Mucosa of descending colon (tissue), 3 donors: ENCODE measurements at places on chromosomes 3 and 15. TPM values are rescaled to one million over a fixed set of nuclear protein-coding genes. Genes with fewer than 3 reads are reported as not detected.

The KLHL40 gene
- not detected for total RNA-seq

DNA sequence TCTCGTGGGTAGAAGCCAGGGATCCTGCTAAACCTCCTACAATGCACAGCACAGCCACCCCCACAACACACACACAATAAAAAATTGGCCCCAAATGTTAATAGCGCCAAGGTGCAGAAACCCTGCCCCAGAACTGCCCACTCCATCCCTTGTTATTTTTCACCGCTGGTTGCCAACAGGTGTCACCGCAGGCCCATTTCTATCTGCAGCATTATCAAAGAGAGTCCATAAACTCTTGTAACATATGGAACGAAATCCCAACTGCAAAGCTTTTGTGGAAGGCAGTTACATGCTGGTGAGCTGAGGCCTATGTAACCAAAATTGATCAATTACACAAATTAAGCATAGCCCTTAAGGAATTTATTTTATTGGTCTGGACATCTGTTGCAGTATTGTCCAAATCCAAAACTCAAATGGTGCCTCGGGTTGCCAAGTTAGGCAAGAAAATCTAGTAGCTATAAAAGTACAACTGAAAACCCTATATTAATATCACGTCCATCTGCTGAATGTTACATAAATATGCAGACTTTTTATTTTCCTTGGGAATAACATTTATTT lies 66.2 kb downstream of the SAMMSON start:
- no peak for DNase-seq

The ZBED2 gene
- total RNA-seq, result not detected

The P3H2 gene
- total RNA-seq, result 16.1 TPM

DNA sequence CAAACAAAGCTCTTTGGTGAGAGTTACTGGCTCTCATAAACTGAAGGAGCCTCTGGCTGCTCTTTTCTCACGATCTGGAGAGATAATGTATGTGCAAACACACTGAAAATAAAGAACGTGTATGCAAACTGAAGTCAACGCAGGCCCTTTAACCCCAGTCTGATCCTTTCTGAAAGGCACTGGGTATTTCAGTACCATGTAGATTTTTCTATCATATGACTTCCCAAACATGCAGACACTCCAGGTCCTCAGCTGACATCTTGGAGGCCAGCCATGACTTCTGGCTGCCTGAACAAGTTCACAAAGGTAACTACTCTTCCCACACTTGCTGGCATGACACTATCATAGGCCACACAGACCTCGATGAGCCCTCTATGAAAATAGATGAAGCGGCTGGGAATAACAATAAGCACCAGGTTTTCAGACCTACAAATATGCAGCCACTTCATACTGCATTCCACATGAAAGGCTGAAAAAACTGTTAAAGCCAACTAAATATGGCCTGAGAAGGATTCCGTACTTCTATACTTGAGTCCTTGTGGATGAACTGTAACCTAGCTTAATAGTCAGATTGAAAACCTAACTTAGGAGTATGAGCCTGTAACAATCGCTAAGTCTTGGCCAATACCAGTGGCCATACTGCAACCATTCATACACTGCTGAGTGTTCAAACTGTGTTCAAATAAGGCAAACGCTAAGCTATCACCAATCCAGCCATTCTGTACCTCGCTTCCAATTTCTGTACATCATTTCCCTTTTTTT lies 121.3 kb downstream of the THRB start:
- DNase-seq, result peak; percentile 58

GRCh38 chr3:159583662-159584061 lies 405.0 kb upstream of the IL12A start:
- no peak for DNase-seq

The GABRR3 gene
- not detected for total RNA-seq

DNA sequence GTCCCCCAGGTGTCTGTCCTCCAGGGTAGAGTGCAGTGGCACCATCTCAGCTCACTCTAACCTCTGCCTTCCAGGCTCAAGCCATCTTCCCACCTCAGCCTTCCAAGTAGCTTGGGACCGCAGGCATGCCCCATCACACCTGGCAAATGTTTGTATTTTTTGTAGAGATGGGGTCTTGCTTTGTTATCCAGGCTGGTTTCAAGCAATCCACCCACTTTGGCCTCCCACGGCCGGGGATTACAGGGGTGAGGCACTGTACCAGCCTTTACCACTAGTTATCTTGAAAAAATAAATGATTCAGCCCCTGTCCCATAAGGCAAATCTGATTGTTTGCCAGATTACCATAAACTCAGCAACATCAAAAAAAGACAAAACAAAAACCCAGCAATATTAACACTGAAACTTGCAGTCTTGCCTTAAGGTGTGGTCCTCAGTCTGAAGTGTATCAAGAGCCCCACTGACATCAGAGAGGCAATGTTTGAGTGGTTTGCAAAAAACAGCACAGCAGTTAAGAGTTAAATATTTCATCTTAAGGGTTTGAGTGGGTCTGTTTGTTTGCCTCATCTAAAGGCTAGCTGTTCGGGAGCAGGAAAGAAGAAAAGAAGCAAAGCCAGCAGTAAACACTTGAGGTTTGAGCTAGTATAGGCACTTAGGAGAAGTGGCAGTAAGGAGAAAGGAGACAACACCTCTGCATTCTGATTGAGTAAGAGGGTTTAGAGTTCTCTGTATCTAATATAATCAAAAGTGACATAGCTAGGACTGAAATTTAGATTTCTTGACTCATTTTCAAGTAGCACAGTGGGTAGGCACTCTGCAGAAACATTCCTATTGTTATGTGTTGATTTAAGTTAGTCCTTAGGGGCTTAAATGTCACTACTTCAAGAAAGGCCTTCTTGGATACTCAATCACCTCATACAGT lies 26.3 kb upstream of the EDEM1 start:
- DNase-seq, result no peak

The ARL14 gene
- total RNA-seq, result 11.6 TPM

The SPINK8 gene
- not detected for total RNA-seq

DNA sequence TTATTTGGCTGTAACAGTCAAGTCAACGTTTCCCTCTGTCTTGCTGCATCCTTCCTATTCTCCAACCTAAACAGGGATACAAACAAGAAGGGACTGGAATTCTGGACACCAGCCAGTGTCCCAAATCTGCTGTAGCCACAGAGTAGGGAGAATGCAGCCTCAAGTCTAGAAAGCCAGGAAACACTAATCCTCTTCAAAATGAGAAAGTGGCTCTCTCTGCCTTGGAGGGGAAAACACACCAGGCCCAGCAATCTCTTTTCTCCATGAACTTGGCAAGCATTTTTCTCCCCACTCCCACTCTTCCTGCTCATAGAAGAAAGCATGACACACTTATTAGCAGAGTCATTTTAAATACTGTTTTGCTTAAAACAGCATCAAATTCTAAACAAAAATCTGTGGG lies 781.7 kb downstream of the SQOR start:
- DNase-seq, result no peak

- no peak for DNase-seq
Measured at GRCh38 chr3:167653155-167653554, 587 bp downstream of the WDR49 start.

The ACOX2 gene
- 34.8 TPM for total RNA-seq

The GOLGA8R gene
- 3.6 TPM for total RNA-seq

The TTLL13 gene
- 0.34 TPM for total RNA-seq

DNA sequence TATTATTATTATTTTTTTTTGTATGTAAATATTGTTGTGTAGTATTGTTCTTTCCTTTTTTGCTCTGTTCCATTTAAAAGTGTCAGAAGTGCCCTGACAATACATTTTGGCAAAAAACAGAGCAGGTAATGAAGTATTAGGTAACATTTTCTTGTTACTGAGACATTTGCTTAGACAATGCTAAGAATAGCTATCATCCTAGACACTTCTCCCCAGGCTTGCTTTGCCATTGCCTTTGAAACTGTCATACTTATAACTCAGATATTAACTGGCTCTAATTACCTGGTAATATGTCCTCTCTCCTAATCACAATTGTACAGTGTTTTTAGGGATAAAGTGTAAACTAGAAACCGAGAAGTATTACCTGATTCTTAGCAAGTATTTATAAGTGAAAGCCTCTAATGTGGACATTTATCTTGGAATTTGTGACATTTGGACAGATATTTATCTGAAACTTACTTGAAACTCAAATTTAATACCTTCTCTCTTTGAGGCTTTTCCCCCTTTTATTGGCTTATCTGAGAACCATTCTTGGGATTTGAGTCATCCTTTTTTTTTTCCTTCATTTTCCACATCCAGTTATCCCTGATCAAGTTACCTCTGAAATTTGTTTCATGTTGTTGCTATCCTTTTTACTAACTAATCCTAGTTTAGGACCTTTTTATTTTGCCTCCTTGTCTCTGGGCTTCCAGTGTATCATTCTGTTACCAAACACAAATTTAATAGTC lies 13.1 kb downstream of the ARIH1 start:
- DNase-seq, result no peak

- DNase-seq, result no peak
Measured at GRCh38 chr3:12822725-12823373, 18.5 kb downstream of the RPL32 start.

DNA sequence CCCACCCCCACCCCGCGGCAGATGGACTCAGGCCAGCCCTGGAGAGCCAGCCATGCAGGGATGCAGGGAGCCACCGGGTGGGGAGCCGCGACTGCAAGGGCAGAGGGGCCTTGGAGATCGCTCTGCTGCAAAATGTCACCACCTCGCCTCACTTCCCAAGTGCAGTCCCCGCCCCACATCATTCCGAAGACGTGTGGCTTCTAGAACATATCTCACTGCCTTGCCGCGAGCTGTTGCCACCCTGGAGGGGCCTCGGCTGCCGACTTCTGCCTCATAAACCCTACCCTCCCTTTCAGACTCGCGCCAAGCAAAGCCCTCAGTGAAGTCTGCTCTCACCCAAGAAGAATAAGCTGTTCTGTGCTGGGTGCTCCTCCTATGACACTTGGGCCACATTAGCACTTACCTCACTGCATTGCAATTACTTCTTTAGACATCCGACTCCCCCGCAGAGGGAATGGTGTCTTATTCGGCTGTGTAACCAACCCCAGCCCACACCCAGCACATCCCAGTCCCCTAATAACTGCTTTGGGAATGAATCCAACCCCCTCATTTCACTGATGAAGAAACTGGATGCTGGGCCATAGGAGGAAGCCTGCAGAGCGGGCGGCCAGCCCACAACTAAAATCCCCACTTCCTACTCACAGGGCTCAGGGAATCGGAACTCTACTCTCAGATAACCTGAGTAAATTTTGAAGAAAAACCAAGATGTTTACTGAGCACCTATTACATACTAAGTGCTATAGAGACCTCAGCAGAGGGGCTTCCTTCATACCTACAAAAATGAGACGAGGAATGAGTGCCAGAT lies 8.6 kb downstream of the TLE3 start:
- no peak for DNase-seq
